ENCODE measurements at places on chromosomes 3 and 15. TPM values are rescaled to one million over a fixed set of nuclear protein-coding genes. Genes with fewer than 3 reads are reported as not detected.

GRCh38 chr3:162052636-162053035, 556.0 kb downstream of the OTOL1 start:
- no peak for ATAC-seq

DNA sequence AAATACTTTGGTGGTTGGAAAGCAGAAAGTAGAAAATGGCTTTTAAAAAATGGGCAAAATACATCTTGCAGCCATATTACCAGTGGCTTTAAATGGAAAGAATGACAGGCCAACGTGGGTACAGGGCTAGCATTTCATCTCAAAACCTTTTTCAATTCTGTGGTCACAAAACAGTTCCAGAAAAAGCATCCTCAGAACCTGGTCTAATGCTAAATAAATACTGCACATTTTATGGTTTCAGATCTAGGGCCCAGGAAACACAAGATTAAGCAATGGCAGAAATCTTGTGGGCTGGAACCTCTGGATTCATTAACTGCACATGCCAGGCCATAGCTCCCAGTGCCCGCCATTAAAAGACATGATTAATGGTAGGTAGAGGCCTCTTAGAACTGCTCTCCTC, 470.2 kb upstream of the RASGRP1 start:
- ATAC-seq: no peak

- peak; percentile 34 for ATAC-seq
Measured at GRCh38 chr3:112770032-112770626, 76.5 kb downstream of the CD200R1L start.

Gene CCR1
- 0.52 TPM for total RNA-seq

Gene ISL2
- total RNA-seq: not detected

Gene MITF
- 2.1 TPM for total RNA-seq
